ENCODE measurements at places on chromosomes 6 and 20.

- DNase-seq, result no peak
Observed at GRCh38 chr6:57201718-57202117, 20.4 kb downstream of the RAB23 start.

- DNase-seq, result no peak
Observed at GRCh38 chr6:39037082-39037508, 11.5 kb upstream of the GLP1R start.

GRCh38 chr20:1469925-1470571 lies 3.4 kb upstream of the NSFL1C start:
- DNase-seq, result no peak

DNA sequence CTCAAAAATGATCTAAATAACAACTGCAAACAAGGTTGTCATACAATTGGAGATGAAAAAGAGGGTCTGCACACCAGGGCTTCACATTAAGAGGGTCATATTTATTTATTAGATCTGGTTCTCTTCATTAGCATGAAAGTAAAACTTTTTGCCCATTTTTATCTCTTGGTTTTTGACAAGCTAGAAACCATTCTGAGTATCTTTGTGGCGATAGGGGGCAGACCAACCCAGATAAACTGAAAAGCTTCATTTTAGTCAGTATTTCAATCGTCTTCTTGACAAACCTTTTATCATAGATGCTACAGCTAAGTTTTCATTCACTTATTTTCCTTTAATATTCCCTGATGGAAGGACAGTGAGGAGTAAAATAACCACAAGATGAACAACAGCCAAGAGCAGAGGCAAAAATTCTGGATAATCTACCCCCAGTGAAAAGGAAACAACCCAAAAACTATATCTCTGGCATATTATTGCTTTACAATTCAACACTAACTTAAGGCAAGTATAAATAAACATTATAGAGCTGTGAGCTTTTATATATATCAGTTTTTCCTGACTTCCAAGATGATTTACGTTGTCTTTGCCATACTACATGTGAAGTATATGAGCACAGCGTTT lies 45.2 kb downstream of the THEMIS start:
- DNase-seq, result no peak

- no peak for DNase-seq
Observed at GRCh38 chr6:46539866-46540265, 48.6 kb upstream of the RCAN2 start.

GRCh38 chr6:13397359-13398068 lies 69.2 kb upstream of the TBC1D7 start:
- DNase-seq, result no peak

- DNase-seq, result no peak
Observed at GRCh38 chr6:11535801-11536230, 1.7 kb upstream of the TMEM170B start.

DNA sequence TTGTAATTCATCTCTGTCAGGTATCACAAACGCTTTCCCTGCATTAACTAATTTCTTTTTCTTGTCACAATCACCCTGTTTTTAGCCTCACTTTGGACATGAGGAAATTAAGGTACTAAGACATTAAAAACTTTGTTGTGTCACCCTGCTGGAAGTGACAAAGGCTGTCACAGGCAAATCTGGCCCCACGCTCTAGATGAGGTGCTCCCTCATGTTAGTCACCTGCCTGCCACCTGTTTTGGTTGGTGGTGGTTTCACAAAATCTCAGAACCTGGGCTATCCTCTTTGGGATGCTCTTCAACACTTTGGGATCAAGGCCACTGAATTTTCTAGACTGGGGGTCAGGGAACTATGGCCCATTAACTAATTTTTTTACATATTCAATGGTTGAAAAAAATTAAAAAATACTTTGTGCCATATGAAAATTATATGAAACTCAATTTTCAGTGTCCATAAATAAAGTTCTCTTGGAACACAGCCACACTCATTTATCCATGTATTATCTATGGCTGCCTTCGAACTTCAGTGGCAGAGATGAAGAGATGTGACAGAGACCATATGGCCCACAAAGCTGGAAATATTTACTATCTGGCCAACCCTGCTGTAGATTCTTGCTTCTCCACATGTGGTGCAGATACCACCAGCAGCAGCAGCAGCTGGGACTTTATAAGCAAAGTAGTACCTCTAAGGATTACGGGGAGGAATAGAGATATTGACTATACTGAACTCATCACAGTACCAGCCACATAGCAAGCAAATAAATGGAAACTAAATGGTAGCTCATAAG lies 16.1 kb upstream of the TNFAIP3 start:
- DNase-seq, result no peak

DNA sequence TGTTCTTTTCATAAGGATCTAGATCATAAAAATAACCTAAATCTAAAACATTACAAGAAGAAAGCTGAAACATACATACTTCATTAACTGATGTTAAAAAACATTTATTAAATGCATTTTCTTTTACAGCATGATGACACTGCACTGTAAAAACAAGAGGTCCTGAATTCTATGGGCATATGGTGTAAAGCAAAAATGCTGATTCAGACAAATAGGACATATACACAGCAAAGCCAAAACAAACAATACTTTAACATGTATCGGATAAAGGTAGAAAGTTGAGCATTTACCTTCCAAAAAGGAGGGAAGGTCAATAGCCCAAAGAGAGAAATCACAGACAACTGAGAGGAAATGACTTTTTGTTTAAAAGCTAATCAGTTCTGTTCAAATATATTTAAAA lies 221.5 kb downstream of the RNGTT start:
- no peak for DNase-seq

DNA sequence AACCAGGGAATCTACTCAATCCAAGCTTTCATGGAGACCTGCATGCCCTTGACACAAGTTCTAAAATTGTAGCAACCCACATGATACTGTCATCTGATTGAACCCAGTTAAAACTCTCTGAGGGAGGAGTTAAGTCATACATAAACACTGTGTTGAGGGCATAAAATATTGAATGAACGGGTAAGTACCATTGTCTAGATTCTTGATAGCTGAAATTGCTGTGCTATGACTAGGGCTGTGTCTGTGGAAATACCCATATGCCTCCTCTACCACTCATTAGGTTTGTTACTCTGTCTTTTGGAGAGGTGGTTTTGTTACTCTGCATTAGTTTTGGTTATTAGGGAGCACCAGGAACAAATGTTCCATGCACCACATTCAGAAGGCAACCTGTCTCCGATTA lies 7.6 kb downstream of the ENPP4 start:
- no peak for DNase-seq

DNA sequence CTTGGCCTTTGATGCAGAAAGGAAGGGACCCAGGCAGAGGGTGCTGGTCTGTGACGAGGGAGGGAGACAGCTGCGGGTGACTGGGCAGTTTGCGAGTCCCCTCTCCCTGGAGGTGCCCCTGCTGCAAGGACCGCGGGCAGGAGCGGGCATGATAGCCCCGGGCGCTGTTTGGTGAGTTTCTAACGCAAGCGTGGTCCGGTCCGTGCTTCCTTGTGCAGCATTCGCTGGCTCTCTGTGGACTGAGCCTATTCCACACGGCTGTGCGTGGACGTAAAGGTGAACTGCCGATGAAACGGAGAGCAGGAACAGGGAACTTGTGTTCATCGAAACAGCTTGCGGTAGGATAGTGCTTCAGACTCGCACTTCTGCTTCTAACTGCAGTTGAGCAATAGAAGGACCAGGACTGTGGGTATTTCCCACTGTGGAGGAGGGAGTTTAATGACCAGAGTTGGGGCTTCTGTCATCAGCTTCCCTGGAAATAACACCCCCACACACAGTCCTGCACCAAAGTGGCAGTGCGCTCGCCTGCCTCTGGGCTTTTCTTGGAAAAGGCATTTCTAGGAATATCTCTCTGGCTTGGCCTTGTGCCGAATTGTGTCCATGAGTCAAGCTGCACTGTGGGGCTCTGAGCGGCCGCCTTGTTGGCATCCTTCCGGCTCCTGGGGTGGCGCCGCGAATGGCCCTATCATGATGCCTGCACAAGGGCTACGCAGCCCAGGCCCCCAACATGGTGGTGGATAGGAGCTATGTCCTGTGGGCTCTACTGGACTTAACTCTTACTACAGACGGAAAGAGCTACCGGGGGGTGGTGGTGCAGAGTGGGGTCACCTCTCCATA lies 48.9 kb downstream of the DUSP22 start:
- DNase-seq, result no peak

DNA sequence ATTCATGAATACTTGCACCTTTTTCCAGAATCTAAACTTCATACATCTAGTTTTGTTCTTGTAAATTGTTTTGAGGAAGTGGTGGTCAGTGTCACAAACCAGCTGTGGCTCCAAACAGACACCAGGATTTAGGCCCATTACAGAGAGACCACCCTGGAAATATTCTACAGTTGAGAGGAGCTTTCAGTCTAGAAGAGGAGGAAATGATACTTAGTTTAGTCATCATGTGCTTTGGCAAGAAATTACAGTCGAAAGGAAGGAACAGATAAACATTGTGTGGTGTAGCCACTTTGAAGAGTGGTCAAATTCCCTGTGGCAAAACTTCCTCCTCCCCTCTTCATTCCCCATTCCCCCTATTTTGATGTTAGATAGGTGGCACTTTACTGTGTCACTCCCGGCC lies 15.7 kb downstream of the DCBLD1 start:
- DNase-seq, result no peak

DNA sequence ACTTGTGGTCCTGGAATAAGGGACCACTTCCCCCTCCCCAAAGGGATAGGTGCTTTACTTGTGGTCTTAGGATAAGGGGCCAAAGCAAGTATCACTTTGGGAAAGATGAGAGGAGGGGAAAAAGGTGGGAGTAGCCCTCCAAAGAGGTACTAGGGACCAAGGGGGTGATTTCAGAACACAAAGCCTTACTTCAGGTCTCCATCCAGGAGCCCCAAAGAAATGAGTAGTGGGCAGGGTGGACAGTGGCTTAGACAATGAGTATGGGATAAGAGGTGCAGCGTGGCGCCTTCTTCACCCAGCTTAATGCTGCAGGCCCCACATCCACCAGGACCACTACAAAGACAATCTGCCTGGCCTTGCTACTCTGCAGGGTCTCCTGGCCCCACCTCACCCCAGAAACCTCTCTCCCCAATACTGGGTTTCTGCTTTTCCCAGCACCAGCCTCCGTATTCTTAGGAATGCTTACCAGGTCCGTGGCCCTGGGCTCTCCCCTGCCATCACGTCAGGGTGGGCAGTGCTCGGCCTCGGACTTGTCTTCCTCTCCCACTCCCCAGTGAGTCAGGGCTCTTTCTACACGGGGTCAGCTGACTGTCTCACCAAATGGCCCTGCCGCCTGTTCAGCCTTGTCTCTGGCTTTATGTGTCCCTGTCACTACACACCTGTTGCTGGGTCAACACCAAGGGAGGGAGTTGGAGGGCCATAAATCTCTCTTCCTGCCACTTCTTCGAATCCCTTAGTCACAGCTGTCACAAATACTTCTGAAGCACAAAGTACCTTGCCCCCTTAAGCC lies 3.1 kb downstream of the NNAT start:
- no peak for DNase-seq

- DNase-seq, result no peak
Observed at GRCh38 chr20:19654921-19655320, 103.1 kb upstream of the RIN2 start.

DNA sequence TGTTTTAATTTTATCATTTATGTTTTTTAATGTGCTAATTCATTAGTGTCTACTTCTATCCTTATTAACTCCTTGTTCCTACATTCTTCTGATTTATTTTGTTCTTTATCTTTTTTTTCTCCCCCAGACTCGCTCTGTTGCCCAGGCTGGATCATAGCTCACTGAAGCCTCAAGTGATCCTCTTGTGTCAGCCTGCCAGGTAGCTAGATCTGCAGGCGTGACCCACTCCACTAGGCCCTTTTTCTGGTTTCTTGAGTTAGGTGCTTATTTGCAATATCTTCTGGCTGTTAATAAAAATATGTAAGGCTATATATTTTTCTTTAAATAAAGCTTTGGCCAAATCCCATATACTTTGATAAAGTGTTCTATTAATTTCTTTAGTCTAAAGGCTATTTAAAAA lies 2.8 kb downstream of the TAF11 start:
- DNase-seq, result no peak

GRCh38 chr20:61556111-61556510 lies 304.1 kb downstream of the CDH4 start:
- DNase-seq, result no peak

DNA sequence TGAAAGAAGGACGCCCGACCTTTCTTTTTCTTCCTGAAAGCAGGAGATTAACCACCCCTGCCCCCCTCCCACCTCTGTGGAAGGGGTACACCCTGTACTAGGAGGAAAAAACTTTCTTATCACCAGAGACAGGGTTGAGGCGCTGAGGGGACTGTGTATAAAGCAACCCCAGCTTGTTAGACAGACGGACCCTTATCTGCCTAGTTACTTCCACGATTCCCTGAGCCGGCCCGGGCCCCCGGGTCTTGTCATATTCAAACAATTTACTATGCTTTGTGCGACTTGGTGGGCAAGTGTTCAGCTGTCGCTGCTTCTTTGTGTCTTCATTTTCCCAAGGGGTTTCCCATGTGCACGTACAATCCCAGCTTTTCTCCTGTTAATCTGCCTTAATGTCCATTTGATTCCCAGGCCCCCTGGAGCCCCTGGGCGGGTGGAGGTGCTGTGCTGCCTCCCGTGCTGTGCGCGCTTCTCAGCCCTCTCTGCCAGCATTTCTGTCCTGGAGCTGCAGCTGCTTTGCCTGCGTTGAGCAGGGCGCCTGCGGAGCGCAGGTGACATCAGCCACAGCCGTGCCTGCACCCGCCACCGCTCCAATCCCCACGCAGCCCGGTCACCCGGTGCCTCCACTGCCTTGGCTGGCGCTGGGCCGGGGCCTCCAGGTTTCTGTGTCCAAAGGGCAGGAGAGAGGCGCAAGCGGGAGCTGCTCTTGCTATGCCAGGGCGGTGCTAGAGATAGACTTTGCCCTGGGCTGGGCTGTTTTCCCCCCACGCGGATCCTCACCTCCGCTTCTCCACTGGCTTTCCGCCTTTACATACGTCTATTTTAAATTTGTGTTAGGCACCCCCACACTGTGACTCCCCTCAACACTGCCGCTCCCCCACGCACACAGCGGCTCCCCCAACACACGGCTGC lies 96.2 kb downstream of the TTLL2 start:
- DNase-seq, result no peak

DNA sequence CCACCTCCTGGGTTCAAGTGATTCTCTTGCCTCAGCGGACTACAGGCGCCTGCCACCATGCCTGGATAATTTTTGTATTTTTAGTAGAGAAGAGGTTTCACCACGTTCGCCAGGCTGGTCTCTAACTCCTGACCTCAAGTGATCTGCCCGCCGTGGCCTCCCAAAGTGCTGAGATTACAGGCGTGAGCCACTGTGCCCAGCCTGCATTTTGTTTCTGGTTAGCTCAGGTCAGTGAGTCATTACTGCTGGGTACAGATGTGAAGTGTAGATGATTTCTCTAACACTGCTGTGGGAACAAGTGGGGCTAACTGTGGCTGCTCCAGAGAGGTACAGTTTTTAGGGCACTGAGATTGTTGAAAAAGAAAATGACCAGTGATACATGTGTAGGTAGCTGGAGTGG lies 188.6 kb downstream of the PRL start:
- no peak for DNase-seq

GRCh38 chr20:13320702-13321101 lies 99.6 kb downstream of the ISM1 start:
- no peak for DNase-seq
